BJ (cell line): ENCODE measurements at places on chromosomes 1 and 21.
A peak's percentile ranks its signal among the peaks of the same experiment; 100 is the strongest.

DNA sequence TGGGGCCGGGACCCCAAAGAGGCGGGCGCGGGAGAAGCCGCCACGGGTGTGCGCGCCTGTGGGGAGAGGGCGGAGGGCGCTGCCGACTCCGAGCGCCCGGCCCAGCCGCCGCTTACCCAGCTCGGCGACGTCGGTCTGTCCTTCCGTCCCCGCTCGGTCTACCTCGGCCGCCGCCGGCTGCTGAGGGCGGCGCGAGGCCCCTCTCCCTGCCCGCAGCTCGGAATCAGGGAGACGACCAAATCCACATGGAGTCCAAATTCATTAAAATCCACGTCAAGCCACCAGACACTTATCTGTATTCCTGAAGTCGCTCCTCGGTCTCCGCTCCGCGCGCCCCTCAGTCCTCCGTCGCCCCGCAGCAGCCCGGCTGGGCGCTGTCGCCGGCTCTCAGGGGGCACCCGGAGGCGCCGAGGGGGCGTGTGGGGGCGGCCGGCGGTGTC is 637 bp downstream of the PLXNA2 start:
- DNase-seq, result no peak

GRCh38 chr1:26496861-26497260 is 24.6 kb downstream of the HMGN2 start:
- DNase-seq, result no peak

DNA sequence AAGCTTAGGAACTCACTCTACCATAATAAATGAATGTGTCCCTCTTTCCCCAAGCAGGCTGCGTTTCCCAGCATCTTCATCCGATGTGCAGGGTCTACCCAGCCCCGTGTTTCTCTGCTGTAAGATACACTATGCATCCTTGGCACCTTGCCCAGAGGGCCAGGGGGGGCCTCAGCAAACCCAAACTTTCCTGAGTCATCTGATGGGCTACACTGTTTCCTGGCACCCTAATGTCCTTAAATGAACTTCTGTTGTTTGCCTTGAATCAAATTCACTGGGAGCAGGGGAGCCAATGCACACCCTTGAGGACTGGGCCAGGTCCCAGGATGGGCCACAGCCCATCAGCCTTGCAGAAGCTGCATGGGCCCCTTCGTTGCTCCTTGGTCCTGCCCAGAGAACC is 145.5 kb downstream of the IGSF21 start:
- DNase-seq, result no peak

GRCh38 chr1:228964178-228965089 is 229.2 kb downstream of the RHOU start:
- DNase-seq, result peak; percentile 64

- DNase-seq, result no peak
Observed at GRCh38 chr1:1432951-1433803, 2.3 kb upstream of the VWA1 start.

- DNase-seq, result no peak
Observed at GRCh38 chr1:185526344-185527307, 207.6 kb upstream of the HMCN1 start.

GRCh38 chr21:33403128-33403785 is at the start of gene IFNGR2:
Gene IFNGR2 (plus strand): TSS chr21:33403413. CDS start chr21:33403544, 131 bp downstream.
- DNase-seq, result no peak

GRCh38 chr1:241717975-241718374 is 65.9 kb downstream of the WDR64 start:
- no peak for DNase-seq

- DNase-seq, result no peak
Observed at GRCh38 chr1:1181129-1181937, 7.7 kb downstream of the TTLL10 start.

DNA sequence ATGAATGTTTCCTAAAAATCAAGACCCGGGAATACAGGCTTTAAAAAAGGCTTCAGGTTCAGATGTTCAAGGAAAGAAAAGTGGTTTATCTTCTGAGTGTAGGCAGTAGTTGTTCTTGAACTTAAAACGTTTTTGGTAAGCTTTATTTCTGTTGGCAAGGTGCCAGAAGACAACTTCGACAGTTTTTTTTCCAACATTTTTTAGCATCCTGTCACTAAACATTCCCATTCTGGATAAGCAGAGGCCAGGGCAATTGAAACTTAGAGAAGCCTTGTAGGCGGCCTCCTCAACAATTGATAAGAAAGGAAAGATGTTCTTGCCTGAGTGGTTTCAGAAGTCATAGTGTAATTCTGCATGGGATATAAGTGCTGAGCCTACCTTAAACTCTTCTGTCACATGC is 66.7 kb downstream of the PATJ start:
- no peak for DNase-seq

- no peak for DNase-seq
Observed at GRCh38 chr1:232697187-232697822, 67.4 kb upstream of the SIPA1L2 start.

DNA sequence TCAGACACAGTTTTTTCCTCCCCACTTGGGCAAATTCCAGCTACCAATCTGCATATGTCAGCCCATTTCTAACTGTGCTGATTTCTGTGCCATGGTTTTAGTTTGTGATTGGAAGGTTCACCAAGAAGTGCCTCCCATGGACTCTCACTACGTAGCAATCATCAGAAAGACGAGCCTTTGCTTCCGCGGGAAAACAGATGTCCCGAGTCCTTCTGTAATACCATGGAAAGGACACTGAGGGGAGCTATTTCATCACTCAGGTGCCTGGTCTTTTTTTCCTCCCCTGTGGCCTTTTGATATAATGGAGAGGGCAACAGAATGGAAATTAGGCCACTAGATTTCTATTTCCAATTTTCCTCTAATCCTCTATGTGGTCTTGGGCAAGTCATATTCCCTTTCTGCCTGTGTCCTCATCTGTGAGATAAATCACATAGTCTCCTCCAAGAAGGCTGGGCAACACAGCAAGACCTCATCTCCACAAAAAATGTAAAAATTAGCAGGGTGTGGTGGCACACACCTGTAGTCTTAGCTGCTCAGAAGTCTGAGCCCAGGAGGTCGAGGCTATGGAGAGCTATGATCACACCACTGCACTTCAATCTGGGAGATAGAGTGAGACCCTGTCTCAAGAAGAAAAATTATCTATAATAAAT is 24.8 kb downstream of the LEMD1 start:
- DNase-seq, result no peak
